ENCODE measurements at places on chromosomes 4 and X. TPM values are rescaled to one million over a fixed set of nuclear protein-coding genes. Genes with fewer than 3 reads are reported as not detected.

GRCh38 chr4:1983053-1983845, 25.5 kb downstream of the NELFA start:
- DNase-seq: no peak

- no peak for DNase-seq
Observed at GRCh38 chr4:109009909-109010308, 247.1 kb upstream of the ETNPPL start.

DNA sequence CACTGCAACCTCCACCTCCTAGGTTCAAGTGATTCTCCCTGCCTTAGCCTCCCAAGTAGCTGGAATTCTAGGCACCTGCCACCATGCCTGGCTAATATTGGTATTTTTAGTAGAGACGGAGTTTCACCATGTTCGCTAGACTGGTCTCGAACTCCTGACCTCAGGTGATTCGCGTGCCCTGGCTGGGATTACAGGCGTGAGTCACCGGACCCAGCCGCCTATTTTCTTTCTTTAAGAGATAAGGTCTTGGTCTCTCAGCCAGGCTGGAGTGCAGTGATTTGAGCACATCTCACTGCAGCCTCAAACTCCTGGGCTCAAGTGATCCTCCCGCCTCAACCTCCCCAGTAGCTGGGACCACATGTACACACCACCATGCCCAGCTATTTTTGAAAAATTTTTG, 166.5 kb downstream of the DHRSX start:
- DNase-seq: no peak

DNA sequence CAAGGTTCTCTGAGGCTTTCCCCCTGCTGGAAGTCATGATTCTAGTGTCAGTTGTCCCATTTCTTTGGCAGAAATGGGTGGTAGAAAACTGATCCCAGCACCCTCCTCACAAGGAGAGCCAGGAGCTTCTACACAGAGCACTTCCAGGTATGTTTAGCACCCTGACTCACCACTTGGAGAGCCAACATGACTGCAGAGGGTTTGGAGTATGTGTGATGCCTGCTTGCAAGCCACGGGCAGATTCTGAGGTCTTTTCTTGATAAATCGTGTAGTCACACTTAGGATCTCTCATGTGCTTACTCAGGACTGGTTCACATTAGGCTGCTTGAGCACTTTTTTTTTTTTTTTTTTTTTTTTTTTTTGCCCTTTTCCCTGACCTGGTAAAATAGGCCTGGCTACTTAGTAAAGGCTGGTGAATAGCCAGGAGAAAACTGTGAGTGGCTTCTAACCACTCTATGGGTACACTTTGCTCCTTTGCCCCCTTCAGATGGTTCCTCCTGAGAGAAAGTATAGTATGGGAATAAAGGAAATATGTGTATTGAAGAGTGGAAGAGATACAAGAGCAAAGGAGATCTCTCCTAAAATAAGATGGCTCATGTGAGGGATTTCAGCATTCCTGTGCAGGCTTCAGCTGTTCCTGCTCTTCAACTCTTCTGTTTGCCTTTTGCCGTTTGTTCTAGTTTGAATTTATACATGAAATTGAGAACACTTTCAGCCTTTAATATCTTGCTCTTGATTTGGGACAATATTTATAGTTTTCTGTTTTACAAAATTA, 103.6 kb downstream of the EMCN start:
- no peak for DNase-seq

DNA sequence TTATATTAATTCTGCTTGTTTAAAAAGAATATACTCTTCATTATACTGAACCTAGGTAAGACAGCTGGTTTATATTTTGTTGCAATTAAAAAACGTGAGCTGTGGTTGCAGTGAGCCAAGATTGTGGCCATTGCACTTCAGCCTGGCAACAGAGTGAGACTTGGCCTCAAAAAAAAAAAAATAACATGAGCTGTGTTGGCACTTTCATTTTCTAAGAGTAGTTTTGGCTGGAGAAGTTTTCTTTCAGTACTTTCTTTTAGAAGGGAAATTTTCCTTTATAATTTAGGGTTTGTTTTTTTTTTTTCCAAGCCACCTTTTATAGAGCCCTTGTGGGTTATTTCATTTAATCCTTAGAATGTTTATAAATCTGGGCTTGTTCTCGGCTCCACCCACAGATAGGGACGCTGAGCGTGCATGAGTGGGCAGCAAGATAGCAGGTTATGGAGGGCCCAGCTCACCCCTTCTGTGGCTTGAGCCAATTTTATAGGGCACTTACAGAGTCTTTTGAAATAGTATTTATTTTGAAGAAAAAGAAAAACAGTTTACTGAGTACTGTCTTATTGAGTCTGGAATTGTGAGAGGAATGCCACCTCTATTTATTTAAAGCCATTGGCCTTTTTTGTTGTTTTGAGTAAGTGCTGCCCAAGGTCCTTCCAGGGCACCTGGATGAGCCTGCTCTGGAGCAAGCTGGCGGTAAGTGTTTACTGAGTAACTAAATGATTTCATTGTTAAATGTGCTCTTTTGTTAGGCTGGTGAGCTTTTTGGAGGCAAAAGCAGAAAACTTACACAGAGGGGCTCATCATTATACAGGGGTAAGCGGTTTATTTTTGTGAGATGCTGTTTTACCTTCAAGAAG, 60.9 kb downstream of the HTT start:
- no peak for DNase-seq

DNA sequence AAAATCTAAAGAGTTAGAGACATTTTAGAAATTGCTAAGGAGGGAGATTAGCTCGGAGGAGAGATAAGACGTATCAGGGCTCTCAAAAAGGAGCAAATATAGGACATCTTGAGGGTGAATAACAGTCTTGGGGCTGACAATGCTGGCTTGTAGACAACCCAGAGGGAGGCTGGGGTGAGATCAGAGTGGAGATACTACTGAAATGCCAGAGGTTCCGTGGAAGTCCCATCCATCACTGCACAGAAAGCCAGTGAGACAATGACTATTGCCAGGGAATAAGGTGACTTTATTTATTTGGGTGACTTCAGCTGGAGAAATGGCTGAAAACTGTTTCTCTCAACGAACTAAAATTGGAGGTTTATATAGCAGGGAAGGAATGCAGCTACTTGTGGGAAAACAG, 838.1 kb upstream of the AGA start:
- no peak for DNase-seq

DNA sequence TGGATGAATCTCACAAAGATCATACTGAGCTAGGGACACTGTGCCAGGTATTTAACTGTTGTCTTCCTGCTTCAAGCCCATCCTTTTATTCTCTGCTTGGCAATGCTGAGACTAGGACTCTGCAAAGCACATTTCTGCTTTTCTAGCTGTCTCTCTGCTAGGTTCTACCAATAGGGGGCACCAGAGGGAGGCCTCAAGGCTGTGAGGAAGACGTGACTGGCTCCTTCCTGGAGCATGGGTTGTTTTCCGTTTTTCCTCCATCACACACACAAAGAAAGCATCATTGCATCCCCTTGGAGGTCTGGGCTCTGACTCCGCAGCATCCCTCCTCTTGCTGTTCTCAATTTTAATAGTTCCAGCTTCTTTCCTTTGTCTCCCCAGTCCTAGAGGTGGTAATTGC, 10.9 kb upstream of the DCTD start:
- no peak for DNase-seq

DNA sequence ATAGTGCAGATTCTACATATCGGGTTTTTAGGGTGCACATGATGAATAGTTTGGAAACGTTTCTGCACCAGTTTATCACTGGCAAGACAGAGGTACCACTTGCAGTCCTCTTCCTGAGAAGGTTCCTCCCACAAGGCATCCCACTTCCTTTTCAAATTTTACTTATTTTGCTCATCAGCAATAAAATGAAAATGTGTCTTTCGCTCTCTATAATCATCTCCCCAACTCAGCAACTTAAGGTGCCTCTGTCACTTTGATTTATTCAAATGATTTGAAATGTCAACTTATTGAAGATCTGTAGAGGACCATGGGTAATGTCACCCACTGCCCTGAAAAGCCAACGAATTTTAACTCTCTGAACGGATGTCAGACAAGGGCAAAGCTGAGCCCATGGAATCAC, 53.2 kb downstream of the VGLL1 start:
- no peak for DNase-seq

HMGB2 gene
- 30.6 TPM for total RNA-seq

PAGE2B gene
- not detected for total RNA-seq

GBA3 gene
- 17.3 TPM for total RNA-seq

HSFX2 gene
- total RNA-seq: not detected

SH3D19 gene
- total RNA-seq: 131 TPM

BMP3 gene
- total RNA-seq: 55.4 TPM

TMEM47 gene
- 14.9 TPM for total RNA-seq

Measured in transverse colon (tissue), 4 donors.